Testis (tissue), 5 donors: ENCODE measurements at places on chromosomes 16 and 17. TPM values are rescaled to one million over a fixed set of nuclear protein-coding genes. Genes with fewer than 3 reads are reported as not detected.

Gene RDM1
- total RNA-seq = 18.6 TPM

Gene GFAP
- total RNA-seq = 0.55 TPM

Gene ABCA6
- 13.8 TPM for total RNA-seq

DNA sequence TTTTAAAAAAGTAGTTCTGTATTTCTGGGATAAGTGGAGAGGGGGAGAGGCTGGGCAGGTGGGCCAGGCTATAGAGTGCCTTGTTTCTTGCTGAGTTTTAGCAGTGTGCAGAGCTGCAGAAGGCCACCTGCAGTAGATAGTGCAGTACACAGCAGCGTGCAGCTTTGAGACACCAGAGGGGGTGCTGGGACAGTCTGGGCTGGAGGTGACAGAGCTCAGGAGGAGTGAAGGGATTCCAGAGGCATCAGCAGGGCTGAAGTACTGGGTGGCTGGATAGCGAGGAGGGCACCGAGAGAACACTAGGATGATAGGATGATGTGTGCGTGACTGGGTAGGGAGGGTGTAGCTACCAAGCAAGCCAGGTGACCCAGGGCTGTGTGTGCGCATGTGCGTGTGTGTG lies 26.6 kb downstream of the LCMT1 start:
- peaks cover 8% of the 10 kb centered on the region for H3K4me1 ChIP-seq
- DNase-seq = no peak
- no peak overlapping the region for H3K27ac ChIP-seq
- no peak overlapping the region for H3K4me3 ChIP-seq

GRCh38 chr16:188674-189073 lies 8.4 kb downstream of the HBQ1 start:
- no peaks in the 10 kb centered on the region for H3K27me3 ChIP-seq
- no peaks in the 10 kb centered on the region for H3K36me3 ChIP-seq
- H3K27ac ChIP-seq = no peak overlapping the region
- H3K4me3 ChIP-seq = no peak overlapping the region

DNA sequence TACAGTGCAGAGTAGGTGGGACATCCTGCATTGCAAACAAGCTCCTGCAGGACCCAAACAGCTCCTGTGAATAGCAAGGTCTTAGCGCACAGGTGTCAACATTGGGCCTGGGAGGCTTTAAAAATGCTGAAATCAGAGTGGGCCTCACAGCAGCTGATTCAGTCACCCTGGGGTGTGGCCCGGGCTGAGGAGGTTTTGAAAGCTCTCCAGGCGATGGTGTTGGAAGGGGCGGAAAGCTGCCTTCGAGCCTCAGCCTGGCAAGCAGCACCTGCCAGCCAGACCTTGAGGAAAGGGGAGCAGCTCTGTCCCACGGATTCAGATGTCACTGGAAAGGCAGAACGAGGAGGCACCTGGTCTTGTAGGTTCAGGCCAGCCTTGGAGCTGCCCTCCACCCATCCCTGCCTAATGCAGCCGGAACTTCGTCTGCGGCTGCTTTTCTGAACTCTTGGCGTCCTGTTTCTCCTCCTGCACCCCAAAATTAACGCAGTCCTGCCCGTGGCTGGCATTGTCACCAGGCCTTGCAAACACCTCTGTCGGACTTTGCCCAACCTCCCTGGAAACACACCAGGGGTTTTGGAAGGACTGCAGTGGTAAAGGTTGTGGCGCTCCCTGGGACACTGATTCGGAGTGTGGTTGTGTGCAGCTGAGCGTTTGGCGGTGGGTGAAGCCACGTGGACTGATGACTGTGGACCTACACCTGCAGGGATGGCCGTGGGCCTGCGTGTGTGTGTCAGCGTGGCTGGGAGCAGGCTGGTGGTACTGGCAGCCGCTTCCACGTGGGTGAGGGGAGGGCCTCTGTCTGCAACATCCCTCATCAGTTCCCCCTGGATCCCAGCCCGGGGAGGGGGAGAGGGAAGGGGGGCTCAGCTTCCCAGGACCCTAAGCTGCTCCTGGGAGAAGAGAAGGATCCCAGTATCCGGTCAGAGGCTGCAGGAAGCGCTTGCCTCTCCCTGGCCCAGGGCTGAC lies 3.4 kb downstream of the NECAB2 start:
- H3K4me1 ChIP-seq = no peaks in the 10 kb centered on the region
- no peaks in the 10 kb centered on the region for H3K36me3 ChIP-seq
- H3K27ac ChIP-seq = no peak overlapping the region

Gene ZSCAN10
- total RNA-seq = 0.93 TPM
